ENCODE measurements at places on chromosomes 4 and X.

GRCh38 chr4:74948236-74948635, 15.3 kb downstream of the PARM1 start:
- peak; percentile 19 for DNase-seq

GRCh38 chr4:17064959-17065358, 166.5 kb upstream of the LDB2 start:
- DNase-seq: no peak

- no peak for DNase-seq
Measured at GRCh38 chr4:104868958-104869357, 277.7 kb upstream of the TET2 start.

GRCh38 chr4:20086799-20087521, 164.7 kb upstream of the SLIT2 start:
- no peak for DNase-seq

DNA sequence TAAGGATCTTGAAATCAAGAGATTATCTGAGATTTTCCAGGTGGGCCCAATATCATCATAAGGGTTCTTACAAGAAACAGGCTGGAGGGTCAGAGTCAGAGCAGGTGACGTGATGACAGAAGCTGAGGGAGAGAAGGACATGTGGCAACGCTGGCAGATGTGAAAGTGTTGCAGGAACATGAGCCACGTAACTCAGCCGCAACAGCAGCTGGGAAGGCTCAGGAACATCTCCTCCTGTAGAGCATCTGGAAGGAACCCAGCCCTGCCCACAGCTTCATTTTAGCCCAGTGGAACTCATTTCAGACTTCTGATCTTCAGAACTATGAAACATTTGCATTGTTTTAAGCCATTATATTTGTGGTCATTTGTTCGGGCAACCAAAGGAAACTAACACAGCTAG, 156.3 kb upstream of the VEGFC start:
- no peak for DNase-seq

DNA sequence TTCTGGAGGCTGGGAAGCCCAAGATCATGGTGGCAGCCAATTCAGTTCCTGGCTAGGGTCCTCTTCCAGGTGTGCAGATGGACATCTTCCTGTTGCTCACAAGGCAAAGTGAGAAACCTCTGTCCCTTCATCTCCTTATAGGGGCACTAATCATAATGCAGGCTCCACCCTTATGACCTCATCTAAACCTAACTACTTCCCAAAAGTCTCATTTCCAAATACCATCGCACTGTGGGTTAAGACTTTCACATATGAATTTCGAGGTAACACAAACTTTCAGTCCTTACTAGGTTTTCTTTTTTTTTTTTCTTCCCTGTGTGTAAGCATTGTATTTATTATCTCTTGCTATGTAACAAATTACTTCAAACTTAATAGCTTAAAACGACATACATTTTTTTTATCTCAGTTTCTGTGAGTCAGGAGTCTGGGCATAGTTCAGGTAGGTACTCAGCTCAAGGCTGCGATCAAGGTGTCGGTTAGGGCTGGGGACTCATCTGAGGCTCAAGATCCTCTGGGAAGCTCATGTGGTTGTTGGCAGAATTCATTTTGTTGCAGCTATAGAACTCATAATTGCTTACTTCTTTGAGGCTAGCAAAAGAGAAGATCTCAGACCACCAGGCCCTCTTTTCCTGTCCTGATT, 204.7 kb upstream of the STK26 start:
- DNase-seq: no peak

DNA sequence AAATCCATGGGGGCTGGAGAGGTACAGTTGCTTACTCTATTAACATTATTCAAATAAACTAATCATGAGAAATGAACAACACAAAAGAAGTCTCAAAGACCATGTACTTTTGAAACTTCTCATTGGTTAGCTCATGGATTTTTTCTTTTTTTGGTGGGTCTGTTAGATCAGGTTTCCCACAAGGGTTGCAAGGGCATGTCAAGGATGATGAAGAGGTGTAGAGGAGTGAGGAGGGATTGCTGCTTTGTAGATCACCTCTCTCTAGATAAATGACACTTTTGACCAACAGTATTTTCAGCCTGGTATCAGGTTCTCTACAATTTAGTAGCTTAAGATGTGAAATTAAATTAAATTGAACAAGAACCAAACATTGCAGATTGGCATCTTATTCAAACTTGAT, 417.9 kb upstream of the AGA start:
- DNase-seq: no peak

DNA sequence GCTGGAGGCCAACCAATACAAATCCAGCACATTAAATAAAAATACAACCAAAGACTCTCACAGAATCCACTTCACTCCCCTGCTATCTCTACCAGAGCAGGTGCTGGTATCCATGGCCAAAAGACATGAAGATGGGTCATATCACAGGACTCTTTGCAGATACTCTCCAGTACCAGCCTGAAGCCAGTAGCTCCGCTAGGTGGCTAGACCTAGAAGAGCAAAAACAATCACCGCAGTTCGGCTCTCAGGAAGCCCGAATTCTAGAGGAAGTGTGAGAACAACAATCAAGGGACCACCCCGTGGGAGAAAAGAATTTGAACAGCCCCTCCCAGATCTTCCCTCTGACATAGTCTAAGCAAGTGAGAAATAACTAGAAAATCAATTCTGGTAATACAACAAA, 20.2 kb downstream of the CLIC2 start:
- DNase-seq: no peak

DNA sequence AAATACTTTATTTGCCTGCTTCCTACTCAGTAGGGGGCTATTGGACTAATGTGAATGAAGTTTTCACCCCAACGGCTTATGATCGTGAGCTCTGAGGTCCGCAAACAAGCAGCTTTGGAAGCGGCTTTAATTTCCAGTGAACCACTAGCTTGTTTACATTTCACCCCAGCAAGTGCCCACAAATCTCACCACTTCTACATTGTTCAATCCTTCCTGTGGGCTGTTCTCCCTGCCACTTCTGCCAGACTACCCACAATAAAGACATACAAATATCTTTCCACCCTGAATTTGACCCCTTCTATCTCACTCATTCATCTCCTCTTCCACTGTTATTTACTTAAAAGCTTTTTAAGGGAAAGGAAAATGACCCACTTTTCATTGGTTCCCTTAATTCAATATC, 98.0 kb downstream of the CDS1 start:
- DNase-seq: no peak

DNA sequence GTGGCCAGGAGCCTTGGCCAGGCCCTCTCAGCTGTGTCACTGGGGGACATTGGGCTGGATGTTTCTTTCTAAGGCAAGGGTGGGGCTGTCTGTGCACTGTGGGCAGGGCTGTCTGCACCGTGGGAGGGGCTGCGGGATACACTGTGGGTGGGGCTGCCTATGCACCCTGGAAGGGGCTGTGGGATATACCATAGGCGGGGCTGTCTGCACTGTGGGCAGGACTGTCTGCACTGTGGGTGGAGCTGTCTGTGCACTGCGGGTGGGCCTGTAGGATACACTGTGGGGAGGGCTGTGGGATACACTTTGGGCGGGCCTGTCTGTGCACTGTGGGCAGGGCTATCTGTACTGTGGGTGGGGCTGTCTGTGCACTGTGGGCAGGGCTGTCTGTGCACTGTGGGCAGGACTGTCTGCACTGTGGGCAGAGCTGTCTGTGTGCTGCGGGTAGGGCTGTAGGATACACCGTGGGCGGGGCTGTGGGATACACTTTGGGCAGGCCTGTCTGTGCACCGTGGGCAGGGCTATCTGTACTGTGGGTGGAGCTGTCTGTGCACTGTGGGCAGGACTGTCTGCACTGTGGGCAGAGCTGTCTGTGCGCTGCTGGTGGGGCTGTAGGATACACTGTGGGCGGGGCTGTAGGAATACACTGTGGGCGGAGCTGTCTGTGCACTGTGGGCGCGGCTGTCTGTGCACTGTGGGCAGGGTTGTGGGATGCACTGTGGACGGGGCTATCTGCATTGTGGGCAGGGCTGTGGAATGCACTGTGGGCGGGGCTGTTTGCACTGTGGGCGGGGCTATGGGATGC, 31.1 kb downstream of the ACOX3 start:
- DNase-seq: no peak

DNA sequence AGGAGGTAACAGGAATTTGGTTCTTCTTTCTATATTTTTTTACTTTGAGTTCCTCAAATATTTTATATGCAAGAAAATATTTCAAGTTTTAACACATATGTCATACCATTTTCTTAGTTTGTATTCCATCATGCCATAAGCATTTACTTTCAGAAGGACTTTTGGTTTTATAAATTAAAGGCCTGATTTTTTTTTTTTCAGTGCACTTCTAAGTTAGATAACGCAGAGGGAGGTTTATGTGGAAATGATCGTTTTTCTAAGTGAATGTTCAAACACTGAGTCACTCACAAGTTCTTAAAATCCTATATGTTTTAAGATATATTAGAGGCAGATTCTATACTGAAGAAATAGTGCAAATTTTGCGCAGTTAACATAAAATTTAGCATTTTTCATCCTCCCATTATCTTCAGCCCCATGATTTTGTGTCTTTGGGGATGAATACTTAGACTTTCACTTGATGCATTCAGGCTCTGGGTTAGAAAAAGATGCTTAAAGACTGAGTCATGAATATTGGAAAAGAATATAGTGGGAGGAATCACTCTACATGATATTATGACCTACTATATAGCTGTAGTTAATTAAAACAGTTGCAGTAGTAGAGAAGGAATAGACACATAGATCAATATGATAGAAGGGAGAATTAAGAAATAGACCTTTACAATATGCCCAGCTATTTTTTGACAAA, 54.9 kb downstream of the COL4A5 start:
- no peak for DNase-seq

- no peak for DNase-seq
Measured at GRCh38 chr4:96194993-96195392, 355.1 kb downstream of the PDHA2 start.

DNA sequence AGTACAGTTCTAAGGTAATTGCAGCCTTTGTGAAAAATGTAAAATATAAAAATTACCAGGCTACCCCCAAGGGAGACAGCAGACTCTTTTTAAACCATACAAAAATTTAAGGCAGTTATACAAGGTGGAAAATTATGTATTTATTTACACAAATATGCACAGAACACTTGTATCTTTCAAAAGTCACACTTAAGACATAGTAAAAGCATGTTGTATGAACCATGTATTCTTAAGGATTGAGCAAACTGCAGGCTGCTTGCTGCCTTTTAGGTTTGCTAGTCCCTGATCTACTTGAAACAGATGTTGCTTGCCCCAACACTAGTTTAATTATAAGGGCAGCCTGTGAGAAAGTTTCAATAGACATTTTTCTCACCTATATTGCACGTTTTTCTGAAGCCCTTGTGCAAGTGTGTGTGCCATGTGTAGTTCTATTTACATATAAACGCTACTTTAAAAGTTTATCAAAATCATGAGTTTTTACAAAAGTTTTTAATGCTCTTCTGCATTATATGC, 72.8 kb downstream of the PRSS12 start:
- no peak for DNase-seq

GRCh38 chrX:22366906-22367305, 94.2 kb downstream of the CBLL2 start:
- DNase-seq: no peak

All from hepatocyte (in vitro differentiated cells).